ENCODE measurements at places on chromosomes 4 and X.

DNA sequence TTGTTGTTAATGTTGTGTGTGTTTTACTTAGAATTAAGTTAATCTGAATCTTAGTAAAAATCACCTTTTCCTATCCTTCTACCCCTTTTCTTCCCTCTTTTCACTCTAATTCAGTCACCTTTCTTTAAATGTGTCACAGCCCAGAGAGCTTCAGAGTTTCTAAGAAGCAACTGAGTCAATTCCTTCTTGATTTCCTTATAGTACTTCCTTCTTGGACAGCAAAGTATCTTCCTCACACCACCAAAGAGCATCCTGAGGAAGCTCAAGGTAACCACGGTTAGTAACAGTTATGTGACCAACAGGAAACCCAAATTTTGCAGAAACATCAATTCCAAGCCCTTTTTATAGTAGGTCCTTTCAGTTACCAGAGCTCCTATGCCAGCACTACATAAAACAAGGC lies 243.2 kb upstream of the BMP3 start:
- DNase-seq = no peak

DNA sequence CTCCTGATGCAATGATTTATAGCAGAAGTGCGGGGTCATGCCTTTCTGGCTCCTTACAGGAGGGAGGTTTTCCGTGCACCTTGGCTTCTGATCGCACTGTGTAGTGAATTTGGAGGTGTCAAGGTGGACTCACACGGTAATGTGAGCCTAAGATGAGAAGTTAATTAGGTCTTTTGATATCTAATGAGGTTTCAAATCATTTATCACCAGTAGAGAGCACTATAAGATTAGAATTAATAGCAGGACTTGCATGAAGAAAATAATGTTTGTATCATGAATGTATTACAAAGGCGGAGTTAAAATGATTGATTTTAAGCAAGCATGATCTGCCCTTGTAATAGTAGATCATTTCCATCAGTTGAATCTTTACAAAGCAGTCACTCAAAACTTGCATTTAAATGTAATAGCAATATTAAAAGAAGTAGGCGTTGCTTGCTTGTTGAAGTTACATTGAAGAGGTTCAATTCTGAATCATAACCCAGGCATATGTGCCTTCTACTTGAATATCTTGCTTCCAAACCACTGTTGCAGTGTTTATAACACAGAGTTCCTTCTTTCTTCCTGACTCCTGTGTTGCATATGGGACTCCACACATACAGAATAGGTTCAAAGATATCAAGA lies 152.1 kb downstream of the FMR1NB start:
- DNase-seq = no peak

GRCh38 chrX:13891377-13892140 lies 74.7 kb upstream of the GPM6B start:
- DNase-seq = no peak

DNA sequence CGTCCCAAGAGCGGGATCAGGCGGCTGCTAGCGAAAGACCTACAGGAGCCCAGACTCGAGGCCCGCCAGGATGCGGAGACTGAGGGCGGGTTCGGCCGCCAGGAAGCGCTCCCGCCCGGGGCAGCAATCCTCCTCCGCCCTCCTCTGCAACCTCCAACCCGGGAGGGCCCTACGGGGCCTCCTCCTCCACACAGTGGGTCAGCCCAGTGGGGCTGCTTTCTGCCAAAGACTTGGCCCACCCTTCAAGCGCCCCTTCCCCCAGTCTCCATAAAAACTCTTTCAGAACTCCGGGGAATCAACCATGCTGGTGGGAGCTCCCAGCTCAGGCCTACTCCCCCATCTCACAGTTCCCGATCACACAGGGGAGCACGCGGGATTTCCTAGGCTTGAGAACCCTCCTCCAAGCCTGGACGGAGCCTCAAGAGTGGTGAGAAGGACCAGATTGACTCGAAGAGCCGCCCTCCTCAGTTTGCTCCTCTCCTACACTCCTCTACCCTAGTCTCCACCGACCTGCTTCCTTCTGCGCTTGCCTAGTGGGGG lies 77.5 kb downstream of the RLIM start:
- no peak for DNase-seq

DNA sequence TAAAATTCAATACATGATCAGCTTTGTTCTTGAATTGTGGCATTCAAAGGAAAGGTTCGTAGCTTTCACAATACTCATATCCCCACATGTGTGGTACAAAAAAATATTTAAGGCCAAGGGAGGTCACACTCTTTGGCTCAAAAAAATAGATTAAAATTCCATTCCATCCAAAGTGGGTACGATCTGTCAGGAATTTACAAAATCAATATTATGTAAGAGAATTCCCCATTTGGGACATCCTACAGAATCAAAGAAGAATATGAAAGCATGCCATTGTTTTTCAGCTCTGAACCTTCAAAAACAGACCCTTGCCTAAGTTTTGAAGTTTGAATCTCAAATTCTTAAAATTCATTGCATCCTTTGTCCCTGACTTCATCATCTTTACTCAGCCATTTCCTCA lies 85.8 kb downstream of the MID1 start:
- DNase-seq = no peak

GRCh38 chrX:122934131-122934530 lies 249.9 kb upstream of the GRIA3 start:
- no peak for DNase-seq

GRCh38 chr4:16897991-16898827 lies at the start of gene LDB2:
Gene LDB2 (minus strand): TSS chr4:16898645.
- no peak for DNase-seq

DNA sequence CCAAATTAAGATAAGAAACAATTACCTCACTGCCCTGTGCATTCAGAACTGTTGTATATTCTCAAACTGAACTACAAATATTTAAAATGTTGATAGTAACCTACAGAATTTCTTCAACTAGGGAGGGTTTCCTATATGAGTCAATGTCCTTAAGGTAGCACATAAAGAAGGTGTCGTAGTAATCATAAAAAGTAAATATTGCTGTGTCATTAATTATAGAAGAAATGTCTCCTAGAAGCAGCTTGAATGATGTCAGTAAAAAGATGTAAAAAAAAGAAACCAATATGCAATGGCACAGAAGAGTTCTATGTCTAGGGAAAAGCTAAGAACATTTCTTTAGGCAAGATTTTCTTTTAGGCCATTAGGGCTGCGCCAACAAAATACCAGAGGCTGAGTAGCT lies 559.6 kb upstream of the EPHA5 start:
- DNase-seq = no peak

DNA sequence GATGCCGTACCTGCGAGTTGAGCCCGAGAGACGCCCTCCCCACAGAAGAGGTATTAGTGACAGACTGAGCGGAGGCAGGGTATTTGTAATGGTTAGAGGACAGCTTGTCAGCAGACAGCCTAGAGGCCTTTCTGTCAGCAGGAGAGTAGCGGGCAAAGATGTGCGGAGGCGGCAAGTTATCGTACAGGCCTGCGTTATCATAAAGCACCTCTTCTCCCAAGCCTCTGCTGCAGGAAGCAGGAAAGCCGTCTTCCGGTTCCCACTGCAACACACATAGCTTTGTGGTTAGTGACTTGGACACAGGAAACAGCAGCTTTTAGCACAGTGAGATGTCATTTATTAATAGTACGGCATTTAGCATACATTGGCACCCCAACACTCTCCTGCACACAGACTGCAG lies 158.3 kb downstream of the AFAP1 start:
- no peak for DNase-seq

DNA sequence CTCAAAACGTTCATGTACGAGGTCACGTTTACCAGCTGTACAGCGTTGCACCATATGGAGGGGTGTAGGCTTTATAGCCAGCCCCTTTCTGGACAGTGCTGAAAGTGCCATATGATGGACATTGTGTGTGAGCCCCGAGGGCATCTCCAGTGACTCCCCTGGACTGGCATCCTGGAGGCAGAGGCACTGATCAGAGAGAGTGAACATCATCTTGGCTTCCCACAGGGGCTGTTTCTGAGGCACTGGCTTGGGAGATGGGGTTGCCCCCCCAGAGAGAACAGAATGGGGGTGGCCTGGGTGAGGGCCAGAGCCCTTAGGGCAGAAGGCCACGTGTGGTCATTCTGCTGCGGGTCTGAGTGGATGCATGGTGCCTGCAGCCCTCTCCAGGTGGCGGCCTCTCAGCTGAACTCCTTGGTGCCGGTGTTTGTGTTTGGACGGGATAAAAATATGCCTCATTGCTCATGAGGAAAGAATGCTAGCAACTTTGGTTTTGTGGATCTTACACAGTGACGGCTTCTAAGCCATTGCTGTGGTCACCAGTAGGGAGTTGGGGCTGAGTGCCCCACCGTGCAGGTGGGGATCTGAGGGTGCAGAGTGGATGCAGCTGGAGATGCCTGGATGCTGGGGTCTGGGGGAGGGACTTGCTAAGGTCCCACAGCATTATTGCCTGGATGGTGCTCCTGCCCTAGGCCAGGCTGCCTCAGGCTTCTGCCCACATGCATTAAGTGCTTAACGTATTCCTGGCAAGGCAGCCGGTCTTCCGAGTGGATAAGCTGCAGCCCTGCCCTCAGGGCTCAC lies 3.4 kb downstream of the WFS1 start:
- DNase-seq = no peak

DNA sequence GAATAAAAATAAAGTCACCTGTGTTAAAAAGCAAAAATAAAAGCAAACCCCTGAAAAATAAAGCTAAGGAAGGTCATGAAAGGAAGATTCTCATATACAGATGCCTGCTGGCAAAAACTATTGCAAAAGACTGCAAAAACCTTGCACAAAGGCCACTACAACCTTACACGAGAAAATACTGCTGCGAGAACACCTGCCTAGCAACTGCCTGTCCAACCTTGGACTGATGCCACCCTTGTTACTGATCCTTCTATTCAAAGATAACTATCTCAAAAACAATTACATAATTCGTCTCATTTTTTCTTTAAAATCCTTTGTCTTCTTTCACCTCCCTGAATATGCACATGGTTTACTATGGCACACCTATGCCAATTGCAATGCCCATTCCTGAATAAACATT lies 49.6 kb downstream of the SLC2A9 start:
- no peak for DNase-seq

DNA sequence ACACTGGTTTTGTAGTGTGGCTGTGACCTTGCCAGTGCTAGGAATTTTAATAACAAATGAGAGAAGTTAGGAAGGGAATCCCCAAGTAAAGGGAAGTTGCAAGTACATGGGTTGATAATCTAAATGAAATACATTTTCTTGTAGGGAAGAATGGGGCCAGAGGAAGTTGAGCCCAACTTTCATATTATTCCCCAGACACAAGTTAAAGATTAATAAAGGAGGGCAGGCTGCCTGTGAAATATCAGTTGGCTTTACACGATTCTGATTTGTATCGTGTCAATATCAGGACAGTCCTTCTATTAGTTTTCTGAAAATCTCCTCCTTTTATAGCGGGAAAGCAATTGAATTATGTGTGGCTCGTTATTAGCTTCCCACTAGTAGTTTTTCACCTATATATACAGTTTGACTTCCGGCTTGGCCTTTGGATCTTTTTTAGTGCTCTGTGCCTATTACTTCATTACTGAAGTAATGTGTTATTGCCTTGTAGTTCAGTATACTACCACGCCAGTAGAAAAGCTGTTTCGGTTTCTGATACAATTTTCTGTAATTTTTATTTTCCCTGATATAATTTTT lies 1.7 kb downstream of the PDLIM5 start:
- DNase-seq = no peak

DNA sequence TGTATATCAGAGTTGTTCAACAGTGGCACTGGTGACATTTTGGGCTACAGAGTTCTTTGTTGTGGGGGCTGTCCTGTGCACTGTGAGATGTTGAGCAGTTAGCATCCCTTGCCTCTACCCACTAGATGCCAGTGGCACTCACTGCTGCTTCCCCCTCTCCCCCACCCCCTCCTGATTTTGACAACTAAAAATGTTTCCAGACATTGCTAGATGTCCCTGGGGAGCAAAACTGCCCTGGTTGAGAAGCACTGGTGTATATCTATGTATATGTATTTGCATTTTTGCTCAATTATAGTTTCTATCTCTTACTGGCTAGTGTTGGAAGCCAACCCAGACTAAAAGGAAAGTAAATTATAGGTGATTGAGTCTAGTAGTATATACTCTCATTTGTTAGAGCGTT lies 2.4 kb downstream of the TMEM131L start:
- no peak for DNase-seq

DNA sequence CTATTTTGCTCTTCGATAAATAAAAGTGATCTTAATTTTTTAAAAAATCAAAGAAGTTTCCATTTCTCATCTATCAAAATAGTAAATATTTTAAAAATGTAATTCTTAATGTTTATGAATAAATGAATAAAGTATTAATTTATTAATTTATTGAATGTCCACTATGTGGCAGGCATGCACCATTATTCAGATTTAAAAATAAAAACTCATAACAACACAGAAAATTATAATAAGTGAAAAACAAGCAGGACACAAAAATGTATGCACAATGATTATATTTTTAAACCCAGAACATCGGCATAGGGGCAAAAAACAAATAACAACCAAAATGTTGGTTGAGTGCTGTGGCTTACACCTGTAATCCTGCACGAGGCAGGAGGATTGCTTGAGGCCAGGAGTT lies 5.3 kb upstream of the PYURF start:
- DNase-seq = no peak

DNA sequence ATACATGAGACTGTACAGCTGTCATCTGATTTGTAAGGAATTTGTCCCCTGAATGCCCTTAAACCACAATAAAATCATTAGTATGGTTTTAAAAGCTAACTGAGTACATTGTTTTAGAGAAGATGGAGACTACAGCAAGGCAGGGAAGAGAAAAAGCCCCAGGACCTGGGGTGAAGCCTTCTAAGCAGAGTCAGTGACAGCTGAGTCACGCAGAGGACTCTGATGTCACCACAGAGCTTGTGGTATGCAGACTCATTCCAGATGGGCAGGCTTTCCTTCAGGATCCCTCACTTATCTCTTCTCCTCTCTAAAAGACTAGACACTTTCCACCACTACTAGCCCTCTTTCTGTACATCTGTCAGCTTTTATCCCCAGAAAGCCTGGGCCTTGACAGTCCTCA lies 97.1 kb upstream of the ATOH1 start:
- DNase-seq = no peak

- DNase-seq = no peak
These were observed 37.9 kb upstream of the ARSD start for GRCh38 chrX:2967012-2967411.

- no peak for DNase-seq
These were observed 20.1 kb upstream of the ZNF41 start for GRCh38 chrX:47503151-47503550.

GRCh38 chr4:142386856-142387255 lies 459.2 kb downstream of the INPP4B start:
- no peak for DNase-seq

DNA sequence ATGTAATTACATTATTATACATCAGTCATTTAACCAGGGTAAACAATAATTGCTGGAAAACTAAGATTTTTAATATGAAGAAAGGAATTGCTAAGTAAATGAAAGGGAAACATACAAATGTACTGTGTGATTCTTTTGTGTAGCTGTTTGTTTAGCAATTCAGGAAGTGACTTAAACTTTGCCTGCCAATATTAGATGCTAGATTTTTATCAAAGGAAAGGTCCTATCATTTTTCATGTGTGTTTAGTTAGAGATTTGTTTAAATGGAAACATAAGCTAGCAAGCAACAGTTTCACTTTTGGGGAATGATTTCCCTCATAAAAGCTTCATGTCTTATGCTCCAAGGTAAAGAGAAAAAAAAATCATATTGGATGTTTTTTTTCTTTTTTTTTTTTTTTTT lies 95.1 kb upstream of the LIMCH1 start:
- no peak for DNase-seq
